ENCODE measurements at places on chromosomes 12 and 14.

DNA sequence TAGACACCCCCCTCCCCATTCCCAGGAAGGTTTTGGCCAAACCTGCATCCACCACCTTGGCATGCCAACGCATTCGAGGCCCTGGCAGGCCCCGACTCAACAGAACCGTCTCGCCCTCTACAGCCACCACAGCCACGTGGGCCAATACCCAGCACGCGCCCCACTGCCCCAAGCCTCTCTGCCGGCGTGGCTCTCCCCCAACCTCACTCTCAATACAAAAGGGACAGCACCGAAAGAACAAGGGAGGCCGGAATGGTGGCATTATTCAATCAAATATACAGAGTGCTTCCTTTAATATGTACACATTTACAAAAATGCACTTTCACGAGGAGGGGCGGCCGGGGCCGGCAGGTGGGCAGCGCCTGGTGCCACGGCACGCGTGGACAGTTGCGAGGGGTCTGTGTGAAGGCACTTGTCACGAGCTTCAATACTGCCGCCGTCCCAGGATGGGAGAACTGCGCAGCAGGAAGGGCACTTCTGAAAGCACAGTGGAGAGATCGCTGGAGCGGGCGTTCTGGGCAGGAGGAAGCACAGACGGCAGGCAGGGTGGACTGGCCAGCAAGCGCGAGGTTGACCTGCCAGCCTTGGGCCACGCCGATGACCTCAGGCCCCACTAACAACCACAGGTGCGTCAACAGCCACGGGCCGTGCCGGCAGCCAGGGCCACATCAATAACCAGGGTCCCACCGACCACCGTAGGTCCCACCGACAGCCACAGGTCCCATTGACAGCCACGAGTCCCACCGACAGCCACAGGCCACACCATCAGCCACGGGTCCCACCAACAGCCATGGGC lies 26.9 kb downstream of the JAG2 start:
- DNase-seq = no peak

DNA sequence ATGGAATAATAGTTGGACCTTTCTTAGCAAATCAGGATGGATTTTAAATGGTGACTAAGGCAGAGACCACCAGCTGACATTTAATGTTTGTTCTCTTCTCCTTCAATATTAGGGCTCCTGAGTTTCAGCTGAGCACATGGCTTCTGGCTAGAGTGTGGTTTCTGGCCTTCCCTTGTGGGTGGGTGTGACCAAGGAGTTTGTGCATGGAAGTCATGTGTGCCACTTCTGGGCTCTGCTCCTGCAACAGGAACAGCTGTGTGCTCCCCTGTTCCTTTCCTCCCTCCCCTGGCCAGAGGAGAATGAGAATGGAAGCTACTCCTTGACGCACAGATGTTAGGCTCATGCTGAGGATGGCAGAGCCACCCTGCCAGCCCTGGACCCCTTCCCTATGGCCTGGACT lies 44.2 kb downstream of the CCDC175 start:
- no peak for DNase-seq

DNA sequence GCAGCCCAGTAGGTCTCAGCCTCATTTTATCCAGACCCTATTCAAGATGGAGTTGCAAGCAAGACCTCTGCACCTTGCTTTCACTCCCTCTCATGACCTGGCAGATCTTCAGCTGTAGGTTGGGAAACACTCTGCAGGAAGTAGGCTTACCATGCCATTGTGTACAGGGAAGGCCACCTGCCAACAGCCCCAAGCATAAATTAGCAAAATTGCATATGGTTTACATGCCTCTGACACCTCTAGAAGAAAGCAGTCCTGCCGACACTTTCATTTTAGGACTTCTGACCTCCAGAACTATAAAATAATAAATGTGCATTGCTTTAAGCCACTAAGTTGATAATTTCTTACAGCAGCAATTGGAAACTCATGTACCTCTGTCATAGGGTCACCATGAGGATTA lies 96.9 kb downstream of the SLC15A4 start:
- DNase-seq = no peak

GRCh38 chr14:59679872-59680271 lies 103.3 kb upstream of the CCDC175 start:
- DNase-seq = no peak

All from BE2C (cell line).